ENCODE measurements at places on chromosomes 6 and 20.

DNA sequence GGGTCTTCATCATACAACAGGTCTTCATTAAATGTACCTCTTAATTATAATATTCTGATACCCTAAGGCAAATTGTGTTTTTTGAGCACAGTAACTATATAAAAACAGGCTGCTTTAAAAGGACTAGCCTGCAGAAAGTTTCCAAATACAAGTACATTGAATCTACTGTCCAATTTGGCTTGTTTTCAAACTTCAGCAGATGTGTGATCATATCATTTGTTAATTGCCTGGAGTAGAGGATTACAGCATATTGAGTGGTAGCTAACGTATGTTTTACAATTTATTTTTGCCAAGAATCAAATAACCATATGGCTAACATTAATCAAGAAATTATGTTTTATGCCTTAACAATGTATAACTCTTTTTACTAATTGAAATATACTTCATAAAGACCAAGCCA lies 12.6 kb downstream of the TINAG start:
- DNase-seq = no peak

DNA sequence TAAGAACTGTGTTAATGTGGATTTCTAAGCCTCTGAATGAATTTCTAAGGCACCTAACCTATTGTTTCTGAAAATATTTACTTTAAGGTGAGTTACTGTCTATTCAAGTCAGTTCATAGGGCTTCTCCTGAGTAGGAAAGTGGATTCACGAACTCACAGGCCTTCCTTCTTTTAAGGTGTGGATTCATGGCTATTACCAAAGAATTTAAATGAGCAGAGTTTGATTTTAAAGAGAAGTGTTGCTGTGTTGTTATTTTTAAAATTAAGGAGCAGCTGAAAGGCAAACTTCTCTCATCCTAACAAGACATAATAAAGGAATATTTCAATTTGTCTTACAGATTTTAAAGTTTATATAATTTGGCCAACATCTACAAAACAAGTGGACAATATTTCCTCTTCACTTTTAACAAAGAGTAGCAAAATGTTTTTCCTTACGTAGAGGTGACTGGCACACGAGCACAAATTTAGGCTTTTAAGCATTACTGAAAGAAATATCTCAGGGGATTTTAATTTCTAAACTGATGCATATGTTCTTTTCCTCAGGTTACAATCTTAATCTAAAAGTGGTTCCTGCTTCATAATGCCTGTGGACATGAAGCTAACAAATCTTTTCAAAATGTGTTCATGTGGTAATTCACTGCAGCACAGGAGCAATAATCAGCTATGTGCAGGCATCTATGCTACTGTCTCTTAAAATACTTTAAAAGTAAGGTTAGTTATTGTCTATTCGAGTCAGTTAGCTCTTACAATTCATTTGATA lies 602 bp upstream of the TSPYL4 start:
- DNase-seq = no peak

DNA sequence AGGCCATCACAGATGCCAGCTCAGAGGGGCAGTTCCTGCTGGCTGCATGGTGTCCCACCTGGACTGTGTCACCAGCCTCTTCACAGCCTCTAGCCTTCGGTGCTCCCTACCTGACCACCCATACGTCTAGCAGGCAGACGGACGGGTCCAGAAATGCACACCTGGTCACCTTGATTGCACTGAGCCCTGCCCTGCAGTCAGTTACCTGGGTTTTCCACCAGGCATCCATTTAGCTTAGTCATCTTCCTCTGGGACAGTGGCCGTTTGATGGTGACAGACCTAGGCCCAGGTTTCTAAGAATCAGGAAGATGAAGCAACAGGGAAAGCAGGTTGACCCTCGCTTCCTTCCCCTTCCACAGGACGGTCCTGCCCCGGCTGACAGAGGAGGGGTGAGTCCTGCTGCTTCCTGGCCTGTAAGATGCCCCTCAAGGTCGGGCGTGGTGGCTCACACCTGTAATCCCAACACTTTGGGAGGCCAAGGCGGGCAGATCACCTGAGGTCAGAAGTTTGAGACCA lies 9.8 kb upstream of the BPI start:
- no peak for DNase-seq

GRCh38 chr6:74134327-74134726 lies 438.3 kb downstream of the CD109 start:
- no peak for DNase-seq

- no peak for DNase-seq
Measured at GRCh38 chr20:46990017-46990595, 95.5 kb downstream of the EYA2 start.
